Spinal cord (tissue), 10 donors: ENCODE measurements at places on chromosomes 13 and 19.

- no peak for DNase-seq
Observed at GRCh38 chr13:51222037-51222685, at the start of gene FAM124A. TSS of gene FAM124A (plus strand) at chr13:51222398. CDS start at chr13:51222502, 104 bp downstream.

DNA sequence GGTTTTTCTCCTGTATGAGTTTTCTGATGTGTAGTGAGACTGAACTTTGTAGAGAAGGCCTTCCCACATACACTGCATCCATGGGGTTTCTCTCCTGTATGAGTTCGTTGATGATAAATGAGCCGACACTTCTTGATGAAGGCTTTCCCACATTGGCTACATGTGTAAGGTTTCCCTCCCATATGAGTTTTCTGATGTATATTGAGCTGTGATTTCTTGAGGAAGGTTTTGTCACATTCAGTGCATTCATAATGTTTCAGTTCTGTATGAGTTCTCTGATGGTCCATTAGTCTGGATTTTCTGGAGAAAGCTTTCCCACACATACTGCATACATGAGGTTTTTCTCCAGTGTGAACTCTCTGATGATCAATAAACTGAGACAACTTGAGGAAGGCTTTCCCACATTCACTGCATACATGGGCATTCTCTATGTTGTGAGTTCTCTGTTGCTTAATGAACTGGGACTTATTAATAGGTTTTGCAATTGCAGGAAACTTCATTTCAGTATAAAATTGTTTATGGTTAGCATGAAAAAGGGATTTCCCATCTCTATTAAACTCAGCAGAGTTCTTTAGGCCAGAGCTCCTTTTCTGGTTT lies 7.5 kb upstream of the ZNF350 start:
- no peak for DNase-seq

- peak; percentile 89 for DNase-seq
Observed at GRCh38 chr13:113724780-113725315, 34.2 kb upstream of the TMEM255B start.

GRCh38 chr13:40780822-40781401 lies 8.5 kb upstream of the SLC25A15 start:
- DNase-seq = no peak

- DNase-seq = no peak
Observed at GRCh38 chr19:38683393-38684077, 36.1 kb downstream of the ACTN4 start.
